ENCODE measurements at places on chromosomes 6 and 20.

- no peaks in the 10 kb centered on the region for H3K36me3 ChIP-seq
- no peak overlapping the region for H3K27ac ChIP-seq
Measured at GRCh38 chr6:147684906-147685305, 176.4 kb downstream of the SAMD5 start.

DNA sequence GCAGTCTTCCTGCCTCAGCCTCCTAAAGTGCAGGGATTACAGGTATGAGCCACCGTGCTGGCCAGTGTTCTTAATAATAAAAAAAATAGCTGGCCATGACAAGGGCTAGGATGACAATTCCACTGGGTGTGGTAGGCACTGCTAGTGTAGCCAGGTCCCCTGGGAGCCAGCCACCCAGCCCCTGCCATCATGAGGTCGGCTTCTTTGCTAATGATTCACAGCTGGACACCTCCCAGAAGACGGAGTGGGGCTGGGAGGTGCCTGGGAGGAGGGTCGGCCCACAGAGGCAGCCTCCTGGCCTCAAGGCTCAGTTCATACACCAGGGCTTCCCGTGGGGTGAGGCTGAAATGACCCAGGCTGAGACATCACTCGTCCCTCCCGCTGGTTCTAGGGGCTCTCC, 230.4 kb downstream of the TAF4 start:
- no peak for DNase-seq
- H3K27me3 ChIP-seq = no peaks in the 10 kb centered on the region
- no peak overlapping the region for H3K27ac ChIP-seq
- no peaks in the 10 kb centered on the region for H3K4me1 ChIP-seq
- H3K4me3 ChIP-seq = no peak overlapping the region

- H3K4me1 ChIP-seq = peaks cover 27% of the 10 kb centered on the region
- no peak overlapping the region for H3K4me3 ChIP-seq
- DNase-seq = no peak
- H3K27me3 ChIP-seq = no peaks in the 10 kb centered on the region
- H3K36me3 ChIP-seq = no peaks in the 10 kb centered on the region
Measured at GRCh38 chr20:62485062-62485700, 9.4 kb upstream of the GATA5 start.

- no peaks in the 10 kb centered on the region for H3K27me3 ChIP-seq
Measured at GRCh38 chr6:17998003-17998402, 10.6 kb upstream of the KIF13A start.

GRCh38 chr20:61414455-61414991, 162.5 kb downstream of the CDH4 start:
- no peak for DNase-seq
- no peaks in the 10 kb centered on the region for H3K4me1 ChIP-seq
- no peak overlapping the region for H3K4me3 ChIP-seq
- H3K36me3 ChIP-seq = no peaks in the 10 kb centered on the region

- H3K27me3 ChIP-seq = no peaks in the 10 kb centered on the region
- H3K36me3 ChIP-seq = no peaks in the 10 kb centered on the region
- no peak overlapping the region for H3K4me3 ChIP-seq
- H3K4me1 ChIP-seq = peaks cover 28% of the 10 kb centered on the region
Measured at GRCh38 chr6:113594726-113595125, 262.4 kb upstream of the MARCKS start.

GRCh38 chr6:31529329-31530150, 778 bp downstream of the MCCD1 start:
- peaks cover 49% of the 10 kb centered on the region for H3K36me3 ChIP-seq
- H3K4me3 ChIP-seq = no peak overlapping the region
- H3K27ac ChIP-seq = no peak overlapping the region
- no peak for DNase-seq
- H3K27me3 ChIP-seq = no peaks in the 10 kb centered on the region

DNA sequence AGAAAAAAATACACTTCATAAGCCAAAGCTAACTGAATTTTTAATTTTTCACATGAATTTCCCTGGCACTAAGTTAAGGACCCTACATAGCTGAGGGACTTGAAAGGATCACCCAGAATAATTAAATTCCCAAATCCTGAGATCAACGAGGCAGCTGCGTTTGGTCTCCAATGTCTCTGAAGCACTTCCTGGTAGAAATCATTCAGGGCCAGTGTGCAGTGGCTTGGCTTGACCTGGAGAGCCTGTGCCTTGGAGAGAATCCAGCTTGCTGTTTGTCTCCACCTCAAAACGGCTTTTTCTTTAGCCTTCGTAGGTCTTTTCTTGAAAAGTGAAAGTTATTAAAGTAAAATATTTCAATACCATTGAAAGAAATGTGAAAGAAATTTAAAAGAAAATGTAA, 92.4 kb downstream of the SMOC2 start:
- no peaks in the 10 kb centered on the region for H3K36me3 ChIP-seq
- H3K4me1 ChIP-seq = no peaks in the 10 kb centered on the region
- H3K27me3 ChIP-seq = no peaks in the 10 kb centered on the region
- DNase-seq = no peak

DNA sequence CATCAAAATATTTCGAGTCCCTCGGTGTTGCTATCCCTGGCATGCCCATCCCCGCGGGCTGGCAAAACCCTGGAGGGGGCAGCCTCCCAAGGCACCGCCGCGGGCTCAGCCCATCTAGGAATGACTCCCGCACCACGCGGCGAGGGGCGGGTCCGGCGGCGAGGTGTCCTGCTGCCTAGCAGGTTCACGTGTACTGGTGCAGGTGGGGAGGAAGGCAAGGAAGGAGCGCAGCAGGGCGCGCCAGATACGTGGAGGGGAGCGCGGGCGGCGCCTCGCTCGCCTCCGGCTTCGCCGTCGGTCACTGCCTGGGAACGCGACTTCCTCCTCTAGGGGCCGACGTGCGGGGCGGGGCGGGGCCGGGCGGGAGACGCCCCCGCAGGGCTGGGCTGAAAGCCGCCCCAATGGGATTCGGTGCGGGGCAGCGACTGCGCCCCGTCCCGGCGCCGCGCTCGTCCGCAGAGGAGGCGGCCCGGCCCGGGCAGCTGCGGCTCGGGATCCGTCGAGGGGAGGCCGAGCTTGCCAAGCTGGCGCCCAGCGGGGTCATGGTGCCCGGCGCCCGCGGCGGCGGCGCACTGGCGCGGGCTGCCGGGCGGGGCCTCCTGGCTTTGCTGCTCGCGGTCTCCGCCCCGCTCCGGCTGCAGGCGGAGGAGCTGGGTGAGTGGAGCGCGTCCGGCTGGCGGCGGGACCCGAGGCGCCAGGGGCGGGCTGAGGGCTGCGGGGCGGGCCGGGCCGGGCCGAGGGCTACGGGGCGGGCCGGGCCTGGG, at the start of gene DCBLD1:
Gene DCBLD1, plus strand, starts transcription at position 435 of the 764 bp plus-strand sequence. Its CDS starts 108 bp downstream, at position 543.
- no peaks in the 10 kb centered on the region for H3K27me3 ChIP-seq
- peak within 1 kb of the TSS; percentile 84 for H3K4me3 ChIP-seq
- no peaks in the 10 kb centered on the region for H3K36me3 ChIP-seq
- peaks cover 32% of the 10 kb centered on the region for H3K4me1 ChIP-seq
- H3K27ac ChIP-seq = peak within 1 kb of the TSS; percentile 92
- no peak for DNase-seq

- peak overlapping the region; percentile 95 for H3K27ac ChIP-seq
- peaks cover 70% of the 10 kb centered on the region for H3K4me1 ChIP-seq
- no peak for DNase-seq
- H3K36me3 ChIP-seq = no peaks in the 10 kb centered on the region
- no peaks in the 10 kb centered on the region for H3K27me3 ChIP-seq
Measured at GRCh38 chr20:1894471-1894950, 696 bp upstream of the SIRPA start.

DNA sequence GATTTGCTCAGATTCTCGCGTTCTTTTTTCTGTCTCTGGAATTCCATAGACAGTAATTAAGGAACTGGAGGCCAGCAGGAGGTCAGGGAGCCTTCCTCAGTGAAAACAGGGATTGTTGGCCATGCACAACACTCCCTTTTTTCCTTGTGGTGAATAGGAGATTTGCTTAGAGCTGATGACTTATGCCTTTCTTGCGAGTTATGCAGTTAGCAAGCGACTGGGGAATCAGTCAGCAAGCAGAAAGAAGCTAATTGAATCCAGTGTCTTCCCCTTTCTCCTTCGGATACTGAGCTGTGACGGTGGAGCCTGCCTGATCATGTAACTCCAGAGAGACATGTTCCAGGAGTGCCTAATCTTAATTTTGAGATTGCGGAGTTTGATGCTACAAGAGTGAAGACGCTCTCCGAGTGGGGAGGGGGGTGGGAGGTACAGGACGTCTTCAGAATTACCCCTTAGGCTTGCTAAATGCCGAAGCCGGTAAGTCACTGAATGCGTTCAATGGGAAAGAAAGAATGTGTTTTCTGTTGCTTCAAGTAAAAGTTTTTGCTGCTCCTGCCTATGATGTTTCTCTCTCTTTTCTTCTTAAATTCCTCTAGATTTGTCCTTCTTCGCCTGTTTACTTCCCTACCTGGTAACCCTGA, 165.9 kb downstream of the SASH1 start:
- H3K27me3 ChIP-seq = no peaks in the 10 kb centered on the region
- peak overlapping the region; percentile 94 for H3K27ac ChIP-seq
- peak overlapping the region; percentile 44 for H3K4me3 ChIP-seq
- H3K36me3 ChIP-seq = no peaks in the 10 kb centered on the region

GRCh38 chr6:104887350-104887749, 27.6 kb upstream of the HACE1 start:
- no peak overlapping the region for H3K27ac ChIP-seq
- H3K4me1 ChIP-seq = no peaks in the 10 kb centered on the region
- DNase-seq = no peak
- H3K36me3 ChIP-seq = no peaks in the 10 kb centered on the region
- H3K4me3 ChIP-seq = no peak overlapping the region
- H3K27me3 ChIP-seq = no peaks in the 10 kb centered on the region

DNA sequence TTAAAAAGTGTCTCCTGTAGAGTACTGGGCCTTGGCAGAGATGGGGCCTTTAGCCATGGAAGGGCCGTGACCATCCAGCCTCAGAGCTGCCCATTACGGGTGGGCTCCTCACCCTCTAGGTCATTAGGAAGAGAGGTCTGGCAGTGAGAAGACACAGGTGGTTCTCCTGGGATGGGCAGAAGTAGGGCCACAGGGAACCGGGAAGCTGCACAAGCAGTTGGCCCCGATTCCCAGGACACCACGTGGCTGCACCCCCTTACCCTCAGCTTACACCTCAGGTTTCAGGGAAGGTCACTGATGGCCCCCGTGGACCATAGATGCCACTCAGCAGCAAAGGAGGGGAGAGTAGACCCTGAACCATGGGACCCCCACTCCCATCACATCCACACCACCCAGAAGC, 1.6 kb downstream of the RAET1G start:
- no peaks in the 10 kb centered on the region for H3K27me3 ChIP-seq
- no peak for DNase-seq
- no peak overlapping the region for H3K27ac ChIP-seq
- H3K4me1 ChIP-seq = peaks cover 23% of the 10 kb centered on the region

DNA sequence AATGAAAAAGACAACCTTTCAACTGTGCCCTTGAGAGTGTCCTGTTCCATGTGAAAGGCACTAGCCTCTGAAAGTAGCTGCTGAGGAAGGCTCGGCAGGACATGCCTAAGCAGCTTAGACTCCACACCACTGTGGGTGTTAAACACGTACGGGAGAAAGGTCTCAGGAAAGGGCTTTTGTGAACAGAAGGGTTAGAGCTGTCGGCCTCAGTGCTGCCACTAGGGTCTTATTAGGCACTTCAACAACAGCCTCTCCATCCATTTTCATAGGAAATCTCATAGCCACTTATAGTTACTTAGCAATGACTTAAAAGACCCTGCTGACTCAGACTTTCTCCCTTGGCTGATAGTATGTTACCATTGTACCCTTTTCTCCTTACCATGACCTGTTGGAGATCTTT, 662.8 kb downstream of the TBC1D32 start:
- no peak overlapping the region for H3K27ac ChIP-seq
- H3K4me1 ChIP-seq = no peaks in the 10 kb centered on the region
- no peak for DNase-seq
- no peak overlapping the region for H3K4me3 ChIP-seq
- no peaks in the 10 kb centered on the region for H3K36me3 ChIP-seq

- H3K4me1 ChIP-seq = no peaks in the 10 kb centered on the region
- no peak overlapping the region for H3K27ac ChIP-seq
- no peak for DNase-seq
- H3K4me3 ChIP-seq = no peak overlapping the region
- no peaks in the 10 kb centered on the region for H3K27me3 ChIP-seq
- H3K36me3 ChIP-seq = no peaks in the 10 kb centered on the region
Measured at GRCh38 chr6:163617549-163617948, 203.0 kb downstream of the QKI start.

GRCh38 chr20:5390720-5391119, 74.0 kb upstream of the PROKR2 start:
- no peaks in the 10 kb centered on the region for H3K4me1 ChIP-seq
- no peak for DNase-seq
- no peak overlapping the region for H3K4me3 ChIP-seq
- no peaks in the 10 kb centered on the region for H3K27me3 ChIP-seq

DNA sequence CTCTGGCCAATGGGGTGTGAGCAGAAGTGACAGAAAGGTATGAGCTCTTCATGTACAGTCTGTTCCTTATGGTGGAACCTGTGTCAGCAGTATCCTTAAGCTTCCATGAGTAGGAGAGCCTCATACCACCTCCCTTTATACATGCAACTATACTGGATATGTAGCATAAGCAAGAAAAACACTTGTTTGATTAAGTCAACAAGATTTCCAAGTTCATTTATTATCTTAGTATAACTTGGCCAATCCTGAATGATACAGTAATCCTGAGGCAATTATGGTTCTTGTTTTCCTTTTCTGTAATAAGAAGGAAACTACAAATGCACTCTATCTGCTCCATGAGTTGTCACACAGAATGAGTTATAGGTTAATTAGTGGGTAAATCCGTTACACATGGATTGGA, 409.6 kb upstream of the ID4 start:
- H3K4me3 ChIP-seq = no peak overlapping the region
- H3K27ac ChIP-seq = no peak overlapping the region
- no peak for DNase-seq
- H3K27me3 ChIP-seq = no peaks in the 10 kb centered on the region
- H3K36me3 ChIP-seq = no peaks in the 10 kb centered on the region

DNA sequence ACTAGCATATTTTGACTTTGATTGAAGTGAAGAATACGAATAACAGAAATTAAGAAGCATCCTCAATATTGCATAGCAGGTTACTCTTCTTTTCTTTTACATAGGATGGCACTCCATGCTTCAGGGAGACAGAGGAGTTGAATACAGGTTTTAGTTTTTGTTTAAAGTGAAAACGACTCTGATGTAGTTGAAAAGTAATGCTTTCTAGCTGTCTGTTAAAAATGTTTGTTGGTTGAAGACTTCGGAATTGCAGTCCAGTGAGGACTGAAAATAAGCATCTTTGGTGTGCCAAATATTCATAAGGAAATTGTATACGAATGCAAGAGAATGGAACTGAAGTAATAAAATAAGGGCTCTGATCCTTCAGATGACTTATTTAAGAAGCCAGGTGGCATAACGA, 618 bp upstream of the SLC16A10 start:
- no peak overlapping the region for H3K27ac ChIP-seq
- no peak for DNase-seq
- H3K4me3 ChIP-seq = peak overlapping the region; percentile 58
- H3K4me1 ChIP-seq = peaks cover 19% of the 10 kb centered on the region

All from vagina (tissue), 2 donors.